ENCODE measurements at places on chromosomes 3 and 15.
A peak's percentile ranks its signal among the peaks of the same experiment; 100 is the strongest.

- DNase-seq = no peak
Measured at GRCh38 chr3:131371688-131372066, 9.9 kb upstream of the NUDT16 start.

DNA sequence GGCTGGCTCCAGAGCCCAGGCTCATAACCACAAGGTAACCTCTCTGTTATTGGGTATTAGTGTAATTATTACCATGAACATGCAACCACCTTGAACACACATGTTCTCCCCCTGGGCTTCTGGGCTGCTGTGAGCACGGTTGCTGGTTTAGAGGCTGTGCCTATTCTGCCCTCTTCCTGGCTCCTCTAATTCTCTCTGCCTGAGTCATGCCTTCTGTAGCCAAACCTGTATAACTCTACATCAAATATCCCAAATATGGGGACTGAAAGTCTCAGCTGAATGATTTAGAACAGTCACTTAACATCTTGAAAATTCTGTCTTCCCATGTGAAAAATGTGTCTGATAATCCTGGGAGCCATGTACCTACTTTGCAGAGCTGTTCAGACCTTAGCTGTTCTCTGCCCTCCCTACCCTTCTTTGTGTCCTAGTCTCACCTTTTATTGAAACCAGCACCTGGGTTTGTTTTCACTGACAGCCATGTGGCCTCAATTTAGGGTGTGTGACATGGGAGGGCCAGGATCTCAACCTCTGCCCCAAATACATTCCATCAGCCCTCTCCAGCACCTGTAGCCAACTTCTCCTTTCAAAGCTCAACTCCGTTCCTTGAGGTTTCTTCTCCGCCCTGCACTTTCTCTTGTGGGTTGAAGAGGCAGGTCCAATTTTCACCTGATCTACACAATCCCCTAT is 60.7 kb downstream of the PDZRN3 start:
- no peak for DNase-seq

- no peak for DNase-seq
Measured at GRCh38 chr3:177466074-177466473, 268.8 kb upstream of the TBL1XR1 start.

DNA sequence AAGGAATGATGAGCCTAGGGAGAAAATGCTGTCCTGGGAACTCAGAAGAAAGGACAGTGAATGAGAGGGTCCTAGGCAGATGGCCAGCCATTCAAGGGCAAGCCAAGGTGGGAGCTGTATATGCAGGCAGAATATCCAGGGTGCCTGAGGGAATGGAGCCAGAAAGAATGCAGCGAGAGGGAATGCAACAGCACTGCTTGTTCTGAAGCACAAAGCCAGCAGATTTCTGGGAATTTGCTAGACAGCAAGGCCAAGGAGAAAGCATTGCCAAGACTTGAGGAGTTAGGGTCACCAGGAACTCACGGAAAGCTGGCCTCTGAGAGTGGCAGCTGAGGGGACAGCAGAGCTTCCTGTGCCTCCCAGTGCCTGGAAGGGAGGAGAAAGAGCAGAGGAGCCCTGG is 200.6 kb downstream of the MYRIP start:
- DNase-seq = no peak

GRCh38 chr3:101943029-101943428 is 93.7 kb downstream of the NFKBIZ start:
- DNase-seq = no peak

DNA sequence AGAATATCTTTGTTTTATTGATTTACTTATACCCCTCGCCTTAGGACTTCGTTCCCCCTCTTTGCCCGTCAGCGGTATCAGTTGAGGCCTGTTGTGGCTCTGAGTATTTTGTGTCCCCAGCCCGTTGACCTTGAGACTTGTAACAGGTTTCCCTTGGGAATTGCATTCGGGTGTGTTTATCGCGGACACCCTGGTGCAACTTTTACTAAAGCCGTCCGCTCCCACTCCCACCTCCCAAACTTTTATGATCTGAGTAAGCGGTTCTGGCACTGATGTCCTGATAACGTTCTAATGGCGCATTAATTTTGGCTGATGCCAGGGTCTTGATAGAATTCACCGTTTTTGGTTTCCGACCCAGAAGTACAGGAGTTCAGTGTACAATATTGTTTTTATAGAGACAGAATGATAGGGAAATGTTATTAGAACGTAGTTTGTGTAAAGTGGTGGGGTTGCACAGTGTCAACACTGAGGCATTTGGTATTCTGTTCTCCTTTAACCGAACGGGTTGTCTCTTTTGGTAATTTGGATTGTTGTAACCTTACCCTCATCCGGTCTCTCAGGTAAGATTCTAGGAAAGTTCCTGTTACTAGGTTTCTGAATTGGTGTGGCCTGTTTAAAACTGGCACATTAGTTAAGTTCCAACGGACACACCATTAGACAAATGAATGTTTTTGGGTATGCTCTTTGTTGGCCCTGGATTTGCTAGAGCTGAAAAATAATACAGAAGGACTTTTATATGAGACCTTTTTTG is 47.8 kb downstream of the OIP5 start:
- DNase-seq = no peak

- DNase-seq = no peak
Measured at GRCh38 chr3:56874269-56874668, 72.5 kb upstream of the ARHGEF3 start.

- DNase-seq = no peak
Measured at GRCh38 chr3:249587-250262, 53.2 kb downstream of the CHL1 start.

- no peak for DNase-seq
Measured at GRCh38 chr15:35737441-35737840, 191.5 kb upstream of the DPH6 start.

- no peak for DNase-seq
Measured at GRCh38 chr3:55074796-55075195, 146.9 kb upstream of the LRTM1 start.

GRCh38 chr3:101212730-101213129 is 107.6 kb downstream of the IMPG2 start:
- DNase-seq = no peak

DNA sequence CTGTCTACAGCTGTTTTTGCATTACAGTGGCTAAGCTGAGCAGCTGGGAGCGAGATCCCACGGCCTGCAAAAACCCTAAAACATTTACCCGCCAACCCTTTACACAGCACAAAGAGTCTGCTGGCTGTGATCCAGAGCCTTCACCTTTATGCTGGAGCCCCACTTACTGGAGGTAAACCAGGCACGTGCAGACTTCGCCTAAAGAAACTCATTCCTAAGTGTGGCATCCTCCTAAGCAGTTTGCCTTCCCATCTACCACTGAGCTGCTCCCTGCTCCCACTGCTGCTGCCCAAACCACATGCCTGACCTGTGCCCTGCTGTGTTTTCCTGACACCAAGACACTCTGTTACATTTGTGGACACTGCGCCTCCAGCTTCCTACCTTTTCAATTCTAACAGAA is 53.0 kb downstream of the CHSY1 start:
- no peak for DNase-seq

DNA sequence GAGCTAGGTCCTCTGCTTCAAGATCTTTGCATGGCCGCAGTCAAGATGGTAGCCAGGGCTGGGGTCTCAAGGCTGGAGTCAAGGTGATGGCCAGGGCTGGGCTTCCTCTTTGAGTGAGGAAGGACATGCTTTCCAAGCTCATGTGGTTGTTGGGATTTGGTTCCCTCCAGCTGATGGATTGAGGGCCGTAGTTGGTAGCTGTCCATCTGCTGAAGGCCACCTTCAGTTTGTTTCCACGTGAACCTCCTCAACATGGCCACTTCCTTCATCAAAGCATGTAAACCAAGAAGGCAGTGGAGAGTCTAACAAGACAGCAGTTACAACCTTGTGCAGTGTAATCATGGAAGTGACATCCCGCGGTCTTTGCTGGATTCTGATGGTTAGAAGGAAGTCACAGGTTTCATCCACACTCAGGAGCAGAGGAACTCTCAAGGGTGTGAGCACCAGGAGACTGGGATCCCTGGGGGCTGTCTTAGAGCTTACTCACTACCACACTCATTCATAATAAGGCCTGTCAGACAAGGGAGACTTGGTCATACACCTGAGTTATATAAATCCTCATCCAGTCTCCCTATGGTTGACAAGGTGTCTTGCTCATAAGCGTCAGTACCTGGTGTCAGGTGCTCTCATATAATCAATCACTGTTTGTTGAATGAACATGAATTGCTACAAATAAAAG is 42.1 kb downstream of the ABHD5 start:
- DNase-seq = no peak

- DNase-seq = peak; percentile 74
Measured at GRCh38 chr3:160162440-160162839, 62.8 kb upstream of the C3orf80 start.

DNA sequence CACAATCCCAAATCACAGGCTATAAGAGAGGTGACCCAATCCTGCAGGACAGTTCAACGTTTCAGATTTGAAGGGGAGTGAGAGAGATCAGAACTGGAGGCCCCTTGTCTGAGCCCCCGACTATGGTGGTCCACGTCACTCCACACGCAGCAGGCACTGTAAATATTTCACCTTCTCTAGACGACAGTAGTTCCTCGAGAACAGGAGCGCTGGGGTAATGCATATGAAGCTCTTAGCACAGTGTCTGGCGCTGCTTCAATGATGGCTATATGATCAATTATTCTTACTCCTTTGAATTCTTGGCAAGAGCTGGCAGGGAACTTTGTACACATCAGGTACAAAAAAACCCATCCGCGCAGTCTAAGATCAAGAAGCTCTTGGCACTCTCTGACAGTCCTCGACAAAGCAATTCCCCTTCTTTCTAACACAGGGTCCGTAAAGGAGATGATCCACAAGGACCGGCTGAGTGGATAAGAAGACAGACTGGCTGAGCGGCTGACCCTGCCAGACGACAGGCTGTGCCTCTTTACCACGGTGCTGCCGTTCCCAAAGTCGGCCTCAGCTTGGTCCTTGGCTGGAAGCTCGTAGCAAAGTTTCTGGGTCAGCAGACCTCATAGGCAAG is 522 bp upstream of the NRROS start:
- peak; percentile 70 for DNase-seq

DNA sequence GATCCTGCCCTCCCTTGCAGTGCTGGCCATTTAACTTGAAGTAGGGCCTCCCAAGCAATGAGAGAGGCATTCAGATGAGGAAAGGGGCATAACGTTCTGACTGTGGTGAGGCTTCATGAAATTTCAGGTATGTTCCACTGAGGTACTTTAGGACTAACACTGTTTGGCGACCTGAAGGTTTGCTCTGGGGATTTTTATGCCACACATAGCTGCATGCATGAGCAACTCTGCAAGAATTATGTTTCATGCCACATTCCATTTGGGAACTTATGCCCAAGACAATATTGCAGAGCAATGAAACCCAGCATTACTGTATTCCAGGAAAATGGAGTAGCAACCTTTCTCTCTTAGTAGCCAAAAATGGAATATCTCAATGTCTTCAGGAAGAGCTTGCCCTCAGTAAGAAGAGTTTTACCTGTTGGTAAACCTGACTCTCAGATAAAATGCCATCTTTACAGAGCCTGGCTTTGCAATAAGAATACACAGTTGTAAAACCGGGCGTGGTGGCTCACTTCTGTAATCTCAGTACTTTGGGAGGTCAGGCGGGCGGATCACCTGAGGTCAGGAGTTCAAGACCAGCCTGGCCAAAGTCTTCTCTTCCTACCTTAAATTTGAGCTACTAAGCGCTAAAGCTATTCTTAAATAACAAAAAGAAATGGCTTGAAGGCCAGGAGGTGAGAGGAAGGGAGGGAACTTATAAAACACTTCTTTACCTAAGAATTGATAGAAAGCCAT is 16.7 kb upstream of the TBL1XR1 start:
- DNase-seq = no peak

DNA sequence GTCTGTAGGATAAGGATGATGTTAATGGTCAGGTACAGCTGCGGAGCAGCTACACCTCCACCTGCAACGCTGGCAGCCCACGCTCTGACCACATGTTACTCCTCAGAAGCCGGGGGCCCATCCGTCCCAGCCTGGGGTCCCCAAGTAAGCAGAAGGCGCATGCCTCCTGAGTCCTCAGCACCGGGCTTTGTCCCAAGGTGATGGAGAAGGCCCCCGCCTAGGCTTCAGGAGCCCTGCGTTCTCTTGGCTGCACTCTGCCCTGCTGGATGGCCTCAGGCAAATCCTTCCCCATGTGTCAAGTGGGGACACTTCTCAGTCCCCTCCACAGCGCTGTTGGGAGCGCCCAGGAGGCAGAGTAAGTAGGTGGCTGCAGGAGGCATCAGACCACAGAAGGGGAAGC is 14.4 kb downstream of the STRA6 start:
- no peak for DNase-seq

DNA sequence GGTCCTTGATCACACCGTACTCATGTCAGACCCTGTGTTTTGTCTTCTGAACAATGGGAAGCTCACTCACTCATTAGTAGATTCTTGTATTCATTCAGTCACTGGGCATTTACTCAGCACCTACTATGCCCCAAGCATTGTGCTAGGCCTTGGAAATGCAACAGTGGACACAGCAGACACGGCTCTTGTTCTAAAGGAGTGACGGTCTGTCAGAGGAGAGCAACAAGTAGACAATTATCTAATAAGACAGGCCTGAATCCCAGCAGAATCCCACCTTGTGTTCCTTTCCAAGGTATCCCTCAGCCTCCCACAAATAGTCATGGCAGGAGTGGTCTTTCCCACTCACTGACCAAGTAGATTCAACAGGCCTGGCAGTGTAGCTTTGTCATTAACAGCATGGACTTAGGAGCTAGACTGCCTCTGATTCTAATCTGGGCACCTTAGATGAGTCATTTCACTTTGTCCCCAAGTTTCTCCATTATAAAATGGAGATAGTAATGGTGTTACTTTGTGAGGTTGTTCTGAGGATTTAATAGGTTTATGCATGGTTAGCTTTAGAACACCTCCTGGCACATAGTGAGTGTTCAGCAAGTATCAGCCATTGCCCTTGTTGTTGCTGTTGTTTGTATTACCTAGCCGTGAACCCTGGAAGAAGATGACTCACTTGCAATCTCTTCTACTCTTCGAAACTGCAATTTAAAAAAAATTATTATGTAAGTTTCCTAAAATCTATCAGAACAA is 69.1 kb downstream of the SSUH2 start:
- no peak for DNase-seq

GRCh38 chr15:70016511-70016994 is 81.2 kb downstream of the TLE3 start:
- no peak for DNase-seq

DNA sequence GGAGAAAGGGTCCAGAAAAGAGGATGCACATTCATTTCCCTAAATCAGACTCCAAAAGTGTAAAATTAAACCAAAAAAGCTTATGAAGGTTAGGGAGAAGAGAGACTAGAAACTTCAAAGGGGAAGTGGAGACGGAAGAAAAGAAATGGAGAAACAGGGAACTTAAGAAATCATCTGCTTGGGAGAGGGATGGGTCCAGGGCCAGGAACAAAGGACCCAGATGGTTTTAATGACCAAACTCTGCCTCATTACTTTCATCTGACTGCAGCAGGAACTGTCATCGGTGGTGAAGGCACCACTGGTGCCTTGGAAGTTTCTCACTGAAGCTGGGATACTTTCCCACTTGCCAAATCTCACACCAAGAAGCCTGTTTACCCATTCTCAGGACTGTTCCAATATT is 70.5 kb upstream of the SLC4A7 start:
- no peak for DNase-seq

DNA sequence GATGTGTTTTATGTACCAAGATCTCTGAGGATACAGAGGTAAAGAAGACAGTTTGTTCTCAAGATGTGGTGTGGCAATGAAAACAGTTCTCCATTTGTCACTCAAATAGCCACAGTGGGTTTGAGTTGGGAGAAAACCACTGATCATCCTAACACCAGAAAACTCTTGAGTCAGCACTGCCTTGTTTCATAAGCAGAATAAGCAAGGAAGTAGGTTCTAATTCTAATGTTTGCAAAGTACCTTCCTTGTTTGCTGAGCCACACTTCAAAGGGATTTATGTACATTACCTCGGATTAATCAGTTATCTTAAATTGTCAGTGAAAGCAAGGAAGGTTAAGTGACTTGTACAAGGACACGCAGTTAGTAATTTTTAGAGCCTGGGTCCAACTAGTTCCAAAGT is 107.8 kb upstream of the BOC start:
- DNase-seq = no peak
